ENCODE measurements at places on chromosomes 7 and 10. TPM values are rescaled to one million over a fixed set of nuclear protein-coding genes. Genes with fewer than 3 reads are reported as not detected.

The PIP gene
- total RNA-seq, result not detected

The OPN1SW gene
- total RNA-seq, result not detected

The CALCR gene
- total RNA-seq, result not detected

The TMEM26 gene
- total RNA-seq, result 0.35 TPM

The HTR5A gene
- total RNA-seq, result not detected
